ENCODE measurements at places on chromosomes 3 and 15.
A peak's percentile ranks its signal among the peaks of the same experiment; 100 is the strongest.

GRCh38 chr3:154510780-154511179 is 80.8 kb upstream of the GPR149 start:
- DNase-seq = no peak

- DNase-seq = peak; percentile 49
Measured at GRCh38 chr3:55180936-55181535, 253.2 kb upstream of the LRTM1 start.

DNA sequence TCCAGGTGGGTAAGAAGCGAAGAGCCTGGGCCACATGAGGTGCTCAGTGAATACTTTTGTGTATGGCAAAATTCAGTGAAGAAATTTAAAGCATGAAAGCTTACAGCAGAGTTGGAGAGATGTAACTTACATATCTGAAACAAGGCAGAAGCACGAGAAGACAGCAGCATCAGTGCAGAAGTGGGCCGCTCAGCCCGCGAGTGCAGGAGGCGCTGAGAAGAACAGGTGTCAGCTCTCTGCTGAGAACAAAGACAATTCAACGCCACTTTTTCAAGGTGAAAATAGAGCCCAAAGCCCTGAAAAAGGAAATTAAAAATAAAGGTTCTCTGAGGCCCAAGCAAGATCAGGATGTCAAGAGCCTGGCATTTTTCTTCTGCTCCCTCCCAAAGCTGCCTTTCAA is 58.3 kb downstream of the RBPMS2 start:
- no peak for DNase-seq

- no peak for DNase-seq
Measured at GRCh38 chr15:41567862-41568261, 8.8 kb downstream of the TYRO3 start.

GRCh38 chr15:83039206-83039605 is 27.8 kb upstream of the C15orf40 start:
- DNase-seq = no peak

- no peak for DNase-seq
Measured at GRCh38 chr3:124812291-124813265, 74.6 kb downstream of the ITGB5 start.

DNA sequence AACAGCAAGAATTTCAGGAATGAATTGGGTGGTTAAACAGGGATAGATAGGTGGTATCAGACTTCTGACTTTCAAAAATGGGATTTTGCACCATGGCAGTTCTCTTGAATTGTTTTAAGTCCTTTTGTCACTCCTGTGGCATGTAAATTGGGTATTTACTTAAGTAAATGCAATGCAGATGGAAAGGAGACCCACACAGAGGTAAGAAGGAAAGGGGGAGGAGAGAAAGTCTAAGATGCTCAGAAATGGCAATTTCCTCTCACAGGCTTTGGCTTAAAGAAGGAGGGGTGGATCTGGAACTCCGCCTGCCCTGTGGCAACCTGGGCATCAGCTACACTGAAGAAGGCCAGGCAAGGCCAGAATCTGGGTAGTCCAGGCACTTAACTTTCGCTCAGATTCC is 197.1 kb upstream of the UBE2E1 start:
- no peak for DNase-seq

GRCh38 chr3:27345493-27345892 is 23.7 kb downstream of the NEK10 start:
- DNase-seq = no peak

Data from germinal center (tissue), 1 donor.